ENCODE measurements at places on chromosomes 6 and 20. TPM values are rescaled to one million over a fixed set of nuclear protein-coding genes. Genes with fewer than 3 reads are reported as not detected.

DNA sequence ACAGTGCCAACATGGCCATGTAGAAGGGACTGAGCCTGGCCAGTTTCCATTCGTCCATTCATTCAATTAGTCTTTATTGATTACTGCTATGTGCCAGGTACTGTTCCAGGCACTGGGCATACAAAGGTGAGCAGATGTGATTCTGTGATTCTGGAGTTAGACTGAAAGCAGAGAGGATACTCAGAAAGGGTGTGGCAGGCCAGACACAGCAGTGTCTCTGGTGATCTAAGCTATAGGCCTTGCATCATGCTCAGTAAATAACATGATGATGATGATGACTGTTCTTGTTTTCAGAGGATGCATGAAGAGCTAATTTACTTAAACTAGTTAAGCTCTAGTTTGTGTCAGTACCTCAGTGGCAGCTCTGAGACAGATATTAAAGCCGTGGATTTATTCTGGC lies 31.4 kb upstream of the FUCA2 start:
- H3K27ac ChIP-seq, result no peak overlapping the region
- DNase-seq, result peak; percentile 16
- H3K36me3 ChIP-seq, result no peaks in the 10 kb centered on the region

The MEI4 gene
- not detected for total RNA-seq

The BNIP5 gene
- total RNA-seq, result not detected

The CDSN gene
- not detected for total RNA-seq

Measured in HFFc6 (cell line).